Activated T-helper 1 cell treated with Interleukin-2 at 50 U/mL for 16 hours (primary cell): ENCODE measurements at places on chromosomes 3 and 15.

DNA sequence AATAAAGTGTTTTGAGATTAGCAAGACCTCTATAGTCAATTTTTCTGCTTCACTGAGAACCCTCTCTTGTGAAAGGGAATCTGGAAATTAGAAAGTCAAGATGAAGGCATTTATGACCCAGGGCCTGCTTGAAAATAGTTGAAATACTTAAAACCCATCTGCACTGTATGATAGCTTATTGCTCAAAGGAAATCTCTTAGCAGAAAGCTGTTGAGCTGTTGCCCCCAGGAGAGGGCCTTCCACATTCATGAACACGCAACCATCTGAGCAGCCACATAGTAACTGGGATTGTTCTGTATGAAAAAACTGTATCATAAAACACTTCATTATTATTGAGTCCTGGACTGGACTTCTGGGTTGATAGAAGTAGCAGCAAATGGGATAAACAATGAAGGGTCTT, 106.4 kb upstream of the PTX3 start:
- DNase-seq, result no peak

- DNase-seq, result peak; percentile 23
These were observed 66.4 kb upstream of the NR2E3 start for GRCh38 chr15:71743861-71744382.

DNA sequence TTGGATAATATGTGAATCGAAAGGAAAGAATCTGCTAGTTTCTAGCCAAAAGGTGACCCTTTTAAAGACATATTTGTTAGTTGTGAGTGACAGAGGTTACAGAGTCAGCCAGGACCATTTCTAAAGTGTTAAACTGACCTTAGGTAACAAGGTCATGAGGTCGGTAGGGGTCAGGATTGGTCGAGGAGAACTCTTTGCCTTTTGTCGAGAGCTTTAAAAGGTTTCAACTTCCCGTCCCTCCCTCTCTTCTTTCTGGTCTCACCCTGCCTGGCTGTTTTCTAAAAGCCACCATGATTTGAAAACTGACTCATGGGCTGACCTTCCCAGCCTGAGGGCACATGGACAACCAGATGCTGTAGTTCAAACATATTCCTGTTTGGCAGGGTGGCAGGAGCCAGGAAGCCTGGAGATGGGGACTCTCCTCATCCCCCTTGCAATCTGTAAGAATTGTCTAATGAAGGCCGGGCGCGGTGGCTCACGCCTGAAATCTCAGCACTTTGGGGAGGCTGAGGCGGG, 25.8 kb upstream of the PRTG start:
- no peak for DNase-seq

GRCh38 chr15:70266412-70267121, 168.8 kb upstream of the TLE3 start:
- no peak for DNase-seq

DNA sequence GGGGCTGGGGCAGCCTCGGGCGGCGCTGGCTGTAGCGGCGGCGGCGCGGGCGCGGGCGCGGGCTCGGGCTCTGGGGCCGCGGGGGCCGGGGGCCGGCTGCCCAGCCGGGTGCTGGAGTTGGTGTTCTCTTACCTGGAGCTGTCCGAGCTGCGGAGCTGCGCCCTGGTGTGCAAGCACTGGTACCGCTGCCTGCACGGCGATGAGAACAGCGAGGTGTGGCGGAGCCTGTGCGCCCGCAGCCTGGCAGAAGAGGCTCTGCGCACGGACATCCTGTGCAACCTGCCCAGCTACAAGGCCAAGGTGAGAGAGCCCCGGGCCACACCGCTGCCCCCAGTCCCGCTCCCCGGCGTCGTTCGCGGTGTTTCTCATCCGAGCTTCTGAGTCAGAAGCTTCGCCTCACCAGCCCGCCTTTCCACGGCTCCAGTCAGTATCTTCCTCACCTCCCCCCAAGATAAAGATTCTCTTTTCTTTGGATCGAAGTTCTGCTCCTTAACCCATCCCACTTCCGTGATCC, 600 bp downstream of the FBXO45 start:
- peak; percentile 38 for DNase-seq

GRCh38 chr15:80615783-80616391, 79.2 kb upstream of the ABHD17C start:
- no peak for DNase-seq

DNA sequence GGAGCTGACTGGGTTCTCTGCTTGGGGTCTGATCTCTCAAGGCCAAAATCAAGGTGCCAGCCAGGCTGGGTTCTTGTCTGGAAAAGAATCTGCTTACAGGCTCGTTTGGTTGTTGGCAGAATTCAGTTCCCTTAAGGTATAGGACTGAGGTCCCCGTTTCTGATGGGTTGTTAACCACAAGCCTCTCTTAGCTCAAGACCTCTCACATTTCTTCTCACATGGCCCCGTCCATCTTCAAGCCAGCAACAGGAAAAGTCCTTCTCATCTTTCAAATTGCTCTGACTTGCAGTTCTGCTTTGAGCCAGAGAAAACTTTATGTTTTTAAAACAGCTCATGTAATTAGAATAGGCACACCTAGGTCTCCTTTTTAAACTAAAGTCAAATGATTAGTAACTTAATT, 20.4 kb downstream of the UACA start:
- no peak for DNase-seq

- no peak for DNase-seq
These were observed 187.7 kb downstream of the ITPR1 start for GRCh38 chr3:4680871-4681300.

DNA sequence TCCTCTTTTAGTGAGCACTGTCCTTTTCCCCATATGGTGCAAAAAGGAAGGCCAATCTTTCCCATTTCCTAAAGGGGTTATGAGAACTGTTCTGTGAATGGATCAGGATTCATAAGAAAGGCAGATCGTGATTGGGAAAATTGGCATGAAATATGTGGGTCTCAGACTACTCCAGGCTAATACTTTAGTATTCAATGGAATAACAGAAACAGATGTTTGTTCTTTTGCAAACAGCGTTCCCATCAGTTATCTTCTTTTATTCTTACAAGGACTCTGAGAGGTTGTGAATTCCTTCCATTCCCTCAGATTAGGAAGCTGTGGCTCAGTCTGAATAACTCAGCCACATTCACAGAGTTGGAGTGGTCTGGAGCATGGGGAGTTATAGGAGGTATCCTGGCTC, 51.3 kb upstream of the MTMR10 start:
- no peak for DNase-seq

DNA sequence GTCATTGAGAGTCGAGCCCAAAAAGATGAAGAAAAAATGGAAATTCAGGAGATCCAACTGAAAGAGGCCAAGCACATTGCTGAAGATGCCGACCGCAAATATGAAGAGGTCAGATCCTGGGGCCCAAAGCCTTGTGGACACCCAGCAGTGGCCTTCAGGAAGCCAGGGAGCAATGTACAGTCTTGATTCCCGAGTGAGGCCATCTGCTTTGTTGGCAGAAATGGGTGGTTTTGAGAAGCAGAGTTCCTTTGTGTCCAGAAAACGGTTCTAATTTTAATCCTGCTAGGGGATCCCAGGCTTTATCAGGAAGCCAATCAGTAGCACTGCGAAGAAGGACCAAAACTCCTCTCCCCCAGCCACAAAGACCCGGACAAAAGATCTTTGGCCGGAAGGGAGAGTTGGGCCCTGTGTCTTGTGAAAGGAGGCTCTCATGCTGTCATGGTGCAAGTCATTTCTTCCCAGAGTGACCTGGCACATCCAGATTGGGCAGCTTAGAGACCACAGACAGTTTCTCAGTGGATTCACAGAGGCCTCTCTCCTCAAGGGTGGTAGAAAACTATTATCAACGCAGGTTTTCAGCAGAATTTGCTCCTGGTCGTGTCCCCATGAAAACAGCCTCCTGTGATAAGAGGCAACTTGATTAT, 17.1 kb downstream of the TPM1 start:
- no peak for DNase-seq

DNA sequence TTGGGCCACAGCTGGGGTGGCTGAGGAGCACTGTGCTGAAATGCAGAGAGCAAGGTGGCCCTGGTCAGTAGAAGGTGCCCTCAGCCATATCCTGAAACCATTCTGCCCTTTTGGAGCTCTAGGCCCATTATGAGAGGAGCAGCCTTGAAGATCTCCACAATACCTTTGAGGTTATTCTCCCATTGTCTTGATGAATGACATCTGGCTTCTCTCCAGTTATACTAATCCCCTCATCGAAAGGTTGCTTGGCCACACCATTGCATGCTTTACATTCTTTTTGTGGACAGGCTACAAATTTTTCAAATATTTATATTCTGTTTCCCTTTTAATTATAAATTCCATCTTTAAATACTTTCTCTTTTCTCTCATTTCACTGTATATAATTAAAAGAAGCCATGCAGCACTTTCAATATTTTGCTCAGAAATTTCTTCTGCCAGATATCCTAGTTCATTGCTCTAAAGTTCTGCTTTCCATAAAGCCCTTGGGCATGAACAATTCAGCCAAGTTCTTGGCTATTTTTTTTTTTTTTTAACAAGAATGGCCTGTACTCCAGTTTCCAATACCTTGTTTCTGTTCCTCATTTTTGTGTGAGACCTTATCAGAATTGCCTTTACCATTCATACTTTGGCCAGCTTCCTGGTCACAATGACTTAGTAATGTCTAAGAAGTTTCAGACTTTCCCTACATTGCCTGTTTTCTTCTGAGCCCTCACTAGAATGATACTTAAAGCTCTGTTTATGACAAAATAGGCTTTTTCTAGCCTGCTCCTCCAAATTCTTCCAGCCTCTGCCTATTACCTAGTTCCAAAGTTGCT, 138.9 kb upstream of the SGO1 start:
- DNase-seq, result no peak
